B cell (primary cell): ENCODE measurements at places on chromosomes 4 and X.

DNA sequence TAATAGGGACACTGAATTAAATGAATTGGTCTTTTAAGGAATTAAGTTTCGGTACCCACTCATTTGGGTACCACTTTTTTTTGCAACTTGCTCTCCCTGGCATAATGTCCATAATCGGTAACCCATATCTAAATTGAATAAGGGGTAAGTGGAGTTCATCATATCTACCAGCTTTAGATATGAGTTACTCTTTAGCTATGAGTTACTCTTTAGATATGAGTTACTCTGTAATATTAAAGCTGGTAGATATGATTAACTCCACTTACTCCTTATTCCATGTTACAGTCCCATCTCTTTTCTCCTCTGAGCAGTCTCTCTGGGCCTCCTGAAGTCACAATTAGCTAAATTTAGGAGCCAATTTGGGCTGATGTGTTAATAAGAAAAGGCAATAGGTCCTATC, 85.7 kb downstream of the TEX13C start:
- no peak for DNase-seq

DNA sequence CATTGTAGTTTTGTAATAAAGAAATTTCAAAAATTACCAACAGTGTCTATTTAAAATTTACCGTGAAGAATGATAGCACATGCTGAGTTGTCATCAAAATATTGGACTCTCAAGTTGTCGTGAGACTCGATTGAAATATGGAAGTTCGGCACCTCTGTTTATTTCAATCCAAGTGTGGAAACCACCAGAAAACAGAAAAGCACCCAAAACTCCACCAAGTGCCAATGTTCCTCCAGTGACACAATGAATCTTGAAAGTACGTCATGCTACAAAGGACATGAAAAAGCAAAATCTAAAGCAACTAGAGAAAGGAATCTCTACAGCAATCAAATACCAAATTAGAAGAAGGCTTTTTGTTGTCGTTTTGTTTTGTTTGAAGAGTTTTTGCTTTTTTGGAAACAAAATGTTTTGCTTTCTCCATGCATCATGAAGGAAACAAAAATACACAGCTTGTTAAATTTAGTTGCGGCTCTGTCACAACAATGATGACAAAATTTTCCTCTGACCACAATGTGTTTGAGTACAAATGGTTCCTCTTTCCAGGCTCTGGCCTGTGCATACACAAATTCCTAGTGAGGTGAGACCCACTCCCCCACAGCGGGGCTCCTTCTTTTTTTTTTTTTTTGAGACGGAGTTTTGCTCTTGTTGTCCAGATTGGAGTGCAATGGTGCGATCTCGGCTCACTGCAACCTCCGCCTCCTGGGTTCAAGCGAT, 9.6 kb upstream of the IL13RA1 start:
- DNase-seq: peak; percentile 79

DNA sequence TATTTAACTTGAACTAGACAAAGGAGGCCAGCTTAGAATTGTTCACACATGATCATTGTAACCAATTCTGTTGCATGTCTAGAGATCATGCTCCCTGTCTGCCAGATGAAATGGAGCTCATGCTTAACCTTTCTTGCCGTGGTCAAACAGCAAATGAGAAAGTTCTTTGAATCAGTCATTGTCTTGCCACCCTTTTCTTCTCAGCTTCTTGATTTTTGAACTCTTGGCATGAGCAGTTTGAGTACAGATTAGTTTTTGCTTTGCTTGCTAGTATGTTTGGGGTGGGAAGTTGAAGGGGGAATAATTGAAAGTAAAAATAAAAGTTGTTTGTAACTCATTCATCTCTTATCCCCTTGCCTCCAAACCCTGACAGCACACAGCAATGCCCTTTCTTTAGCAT, 4.7 kb downstream of the MTM1 start:
- no peak for DNase-seq

DNA sequence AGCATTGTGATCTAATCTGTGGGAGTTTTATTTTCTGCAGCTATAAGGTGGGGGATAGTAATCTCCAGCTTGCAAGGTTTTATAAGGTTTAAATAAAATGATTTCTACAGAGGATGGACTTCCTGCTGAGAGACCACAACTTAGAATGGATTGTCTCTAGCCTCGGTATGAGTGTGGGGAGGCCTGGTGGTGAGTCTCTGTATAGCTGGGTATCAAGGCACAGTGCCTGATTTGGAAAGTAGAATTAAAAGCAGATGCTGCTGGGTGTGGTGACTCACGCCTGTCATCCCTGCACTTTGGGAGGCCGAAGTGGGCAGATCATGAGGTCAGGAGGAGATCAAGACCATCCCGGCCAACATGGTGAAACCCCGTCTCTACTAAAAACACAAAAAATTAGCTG, 162.0 kb upstream of the GATB start:
- no peak for DNase-seq

- no peak for DNase-seq
Observed at GRCh38 chrX:8037593-8038348, 110.6 kb upstream of the PNPLA4 start.

- no peak for DNase-seq
Observed at GRCh38 chrX:45803383-45803921, 602.8 kb upstream of the DIPK2B start.

- no peak for DNase-seq
Observed at GRCh38 chr4:166146806-166147540, 273.9 kb downstream of the TLL1 start.

GRCh38 chr4:18105030-18106011, 83.8 kb upstream of the LCORL start:
- no peak for DNase-seq

DNA sequence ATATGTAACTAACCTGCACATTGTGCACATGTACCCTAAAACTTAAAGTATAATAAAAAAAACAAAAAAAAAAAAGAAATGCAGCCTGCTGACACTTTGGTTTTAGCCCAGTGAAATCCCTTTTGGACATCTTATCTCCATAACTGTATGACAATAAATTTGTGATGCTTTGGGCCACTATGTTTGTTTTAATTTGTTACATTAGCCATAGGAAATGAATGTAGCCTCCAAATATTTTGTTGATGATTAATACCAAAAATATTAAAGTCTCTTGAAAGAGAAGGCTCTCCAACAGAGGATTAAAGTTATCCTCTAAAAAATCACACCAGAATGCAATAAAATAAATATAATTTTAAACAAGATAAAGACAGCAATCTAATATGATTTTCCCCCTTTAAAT, 852.7 kb upstream of the SLIT2 start:
- no peak for DNase-seq

DNA sequence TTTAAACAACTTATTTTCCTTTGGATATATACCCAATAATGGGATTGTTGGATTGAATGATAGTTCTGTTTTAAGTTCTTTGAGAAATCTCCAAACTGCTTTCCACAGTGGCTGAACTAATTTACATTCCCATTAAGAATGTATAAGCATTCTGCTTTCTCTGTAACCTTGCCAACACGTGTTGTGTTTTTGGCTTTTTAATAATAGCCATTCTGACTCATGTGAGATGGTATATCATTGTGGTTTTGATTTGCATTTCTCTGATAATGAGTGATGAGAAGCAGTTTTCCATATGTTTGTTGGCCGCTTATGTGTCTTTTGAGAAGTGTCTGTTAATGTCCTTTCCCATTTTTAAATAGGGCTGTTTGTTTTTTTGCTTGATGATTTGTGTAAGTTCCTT, 155.6 kb upstream of the PITX2 start:
- DNase-seq: no peak

GRCh38 chr4:15781427-15782095, 3.4 kb downstream of the CD38 start:
- DNase-seq: peak; percentile 22

- DNase-seq: no peak
Observed at GRCh38 chrX:114178126-114178525, 405.8 kb upstream of the HTR2C start.

DNA sequence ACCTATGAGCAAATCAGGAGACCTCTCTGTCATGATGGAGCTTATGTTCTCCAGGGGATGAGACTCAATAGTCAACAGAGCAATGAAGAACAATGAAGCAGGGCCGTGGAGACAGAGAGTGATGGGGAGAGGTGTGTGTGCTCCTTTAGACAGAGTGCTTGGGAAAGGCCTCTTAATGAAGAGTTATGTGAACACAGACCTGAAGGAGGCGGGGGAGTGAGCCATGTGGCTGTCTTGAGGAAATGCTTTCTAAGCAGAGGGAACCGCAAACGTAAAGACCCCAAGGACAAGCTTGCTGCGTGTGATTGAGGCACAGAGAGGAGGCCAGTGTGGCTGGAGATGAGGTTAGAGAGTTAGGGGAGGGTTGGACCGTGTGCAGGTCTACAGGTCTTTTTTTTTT, 53.1 kb downstream of the CHRNA9 start:
- no peak for DNase-seq

DNA sequence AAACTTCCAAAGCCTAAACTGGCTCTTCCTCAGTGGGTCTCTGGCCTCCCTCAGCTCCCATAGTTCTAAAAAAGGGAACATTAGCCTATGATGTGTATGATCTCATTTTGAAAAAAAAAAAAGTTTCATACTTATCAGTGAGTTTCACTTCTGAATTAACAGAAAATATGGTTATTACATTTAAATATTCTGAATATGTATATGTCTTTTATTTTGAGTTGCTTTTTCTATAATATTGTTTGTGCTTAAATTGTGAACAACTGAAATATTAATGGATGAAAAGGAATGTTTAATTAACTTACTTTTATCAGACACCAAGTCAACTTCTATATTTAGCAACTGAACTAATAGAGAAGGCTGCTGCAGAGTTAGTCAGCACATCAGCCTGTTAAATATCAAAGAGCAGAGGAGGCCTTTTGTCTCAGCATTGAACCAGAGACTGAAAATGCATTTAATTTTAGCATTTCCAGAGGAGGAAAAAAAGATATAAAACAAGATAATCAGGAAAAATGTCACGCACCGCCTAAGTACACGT, 20.4 kb upstream of the FHL1 start:
- no peak for DNase-seq
